ENCODE measurements at places on chromosomes 3 and 15. TPM values are rescaled to one million over a fixed set of nuclear protein-coding genes. Genes with fewer than 3 reads are reported as not detected.

Gene SENP2
- 35.3 TPM for total RNA-seq

Gene SLC22A14
- total RNA-seq = 0.46 TPM

Gene HTR3C
- total RNA-seq = 0.14 TPM

Gene GALNT15
- total RNA-seq = 3.9 TPM

Gene PPCDC
- 17.3 TPM for total RNA-seq

Gene COMMD4
- total RNA-seq = 57.6 TPM

Measured in mucosa of gallbladder (tissue), 1 donor.